ENCODE measurements at places on chromosomes 16 and 17.

GRCh38 chr17:5598457-5598856 is 14.1 kb upstream of the NLRP1 start:
- H3K27ac ChIP-seq = no peak overlapping the region
- no peaks in the 10 kb centered on the region for H3K36me3 ChIP-seq
- H3K4me1 ChIP-seq = no peaks in the 10 kb centered on the region
- H3K27me3 ChIP-seq = peaks cover 4% of the 10 kb centered on the region
- no peak for DNase-seq

DNA sequence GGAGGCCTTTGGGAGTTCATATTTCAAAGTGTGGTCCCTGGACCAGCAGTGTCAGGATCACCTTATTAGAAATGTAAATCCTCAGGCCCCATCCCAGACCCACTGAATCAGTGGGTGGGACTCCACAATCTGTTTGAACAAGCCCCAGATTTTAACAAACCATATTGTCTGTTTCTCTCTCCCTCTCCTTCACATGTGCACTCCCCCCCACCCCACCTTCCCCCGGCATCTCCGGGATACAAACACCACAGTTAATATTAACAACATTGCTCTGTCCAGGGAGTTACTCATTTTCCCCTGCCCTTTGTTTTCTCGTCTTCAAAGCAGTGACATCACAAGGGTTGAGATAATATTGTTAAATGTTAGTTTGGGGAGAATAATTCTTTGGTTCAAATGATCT is 127.3 kb downstream of the KATNIP start:
- peaks cover 22% of the 10 kb centered on the region for H3K36me3 ChIP-seq
- no peak for DNase-seq
- no peak overlapping the region for H3K4me3 ChIP-seq
- H3K27me3 ChIP-seq = no peaks in the 10 kb centered on the region
- H3K4me1 ChIP-seq = no peaks in the 10 kb centered on the region

DNA sequence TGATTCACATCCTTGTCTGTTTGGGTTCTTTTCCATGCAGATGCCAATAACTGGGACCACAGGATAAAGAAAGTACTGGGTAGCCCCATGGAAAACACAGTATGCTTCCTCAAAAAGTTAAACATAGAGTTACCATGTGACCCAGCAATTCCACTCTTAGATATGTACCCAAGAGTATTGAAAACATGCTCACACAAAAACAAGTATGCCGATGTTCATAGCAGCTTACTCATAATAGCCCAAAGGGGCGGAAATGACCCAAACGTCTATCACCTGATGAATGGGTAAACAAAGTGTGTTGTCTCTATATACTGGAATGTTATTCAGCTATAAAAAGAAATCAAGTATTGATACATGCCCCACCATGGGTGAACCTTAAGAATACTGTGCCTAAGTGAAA is 55.4 kb downstream of the CYB5B start:
- no peaks in the 10 kb centered on the region for H3K4me1 ChIP-seq
- no peaks in the 10 kb centered on the region for H3K27me3 ChIP-seq
- H3K4me3 ChIP-seq = no peak overlapping the region
- H3K27ac ChIP-seq = no peak overlapping the region
- no peaks in the 10 kb centered on the region for H3K36me3 ChIP-seq
- no peak for DNase-seq

GRCh38 chr16:22885951-22886350 is 72.0 kb downstream of the HS3ST2 start:
- H3K4me3 ChIP-seq = no peak overlapping the region
- no peak for DNase-seq
- H3K36me3 ChIP-seq = no peaks in the 10 kb centered on the region
- no peaks in the 10 kb centered on the region for H3K4me1 ChIP-seq

DNA sequence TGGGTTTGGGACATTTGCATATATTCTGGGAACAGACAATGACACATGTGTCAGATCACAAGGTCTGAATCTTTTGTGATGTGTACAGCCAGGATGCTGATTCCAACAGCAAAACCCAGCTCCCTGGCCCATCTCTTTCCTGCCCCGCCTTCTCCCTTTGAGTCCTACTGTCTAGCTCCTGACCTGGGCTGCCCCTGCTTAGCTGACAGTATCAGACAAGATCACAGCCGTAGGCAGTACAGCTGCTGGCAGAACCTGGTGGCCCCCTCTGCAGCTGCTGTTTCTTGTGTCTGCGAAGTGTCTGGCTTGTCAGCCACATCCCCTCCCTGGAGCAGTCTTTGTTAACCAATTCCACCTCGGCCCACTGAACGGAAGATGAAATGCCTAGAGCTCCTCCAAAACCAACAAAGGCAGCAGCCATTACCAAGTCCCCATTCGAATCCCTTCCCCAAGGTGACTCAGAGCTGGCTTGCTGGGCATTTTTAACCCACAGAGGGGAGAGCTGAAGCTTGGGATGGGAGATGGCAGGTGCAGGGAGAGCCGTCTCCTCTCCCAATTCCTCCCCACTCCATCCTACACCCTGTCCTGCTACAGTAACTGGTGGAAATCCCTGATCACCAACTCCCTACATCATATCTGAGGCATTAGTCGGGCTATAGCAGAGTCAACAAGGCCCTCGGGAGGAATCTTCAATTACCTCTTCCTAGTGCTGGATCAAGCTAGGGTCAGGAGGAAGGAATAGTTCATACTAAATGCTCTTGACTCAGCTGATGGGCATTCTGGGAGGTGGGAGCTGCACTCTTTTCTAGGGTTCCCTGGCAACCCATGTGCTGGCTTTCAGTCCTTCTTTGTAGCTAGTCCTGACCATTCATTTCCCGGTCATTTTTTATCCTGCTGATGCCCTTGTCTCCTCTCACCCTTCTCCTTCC is 5.8 kb downstream of the PIPOX start:
- H3K4me1 ChIP-seq = no peaks in the 10 kb centered on the region
- no peak overlapping the region for H3K27ac ChIP-seq
- no peaks in the 10 kb centered on the region for H3K27me3 ChIP-seq
- H3K36me3 ChIP-seq = no peaks in the 10 kb centered on the region
- no peak overlapping the region for H3K4me3 ChIP-seq
- no peak for DNase-seq

DNA sequence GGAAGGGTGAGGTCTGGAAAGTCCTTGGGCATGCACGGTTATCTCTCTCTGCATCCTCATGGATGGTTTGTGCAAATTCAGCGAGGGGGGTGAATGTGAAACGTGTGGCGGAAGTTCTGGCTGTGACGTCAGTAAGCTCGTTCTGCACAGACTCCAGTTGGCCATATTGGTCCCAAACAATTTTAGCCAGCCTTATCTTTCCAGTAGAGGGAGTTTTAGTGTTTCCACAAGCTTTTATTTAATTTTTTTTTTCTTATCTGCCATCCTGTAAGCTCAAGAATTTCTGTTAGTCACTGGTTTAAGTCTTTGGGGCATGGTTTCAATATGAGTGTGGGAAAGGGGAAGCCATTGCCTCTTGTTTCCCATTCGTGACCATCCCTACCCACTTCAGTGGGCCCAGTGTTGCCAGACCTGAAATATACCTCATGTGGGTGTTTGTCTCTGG is 39.0 kb downstream of the HLF start:
- H3K4me3 ChIP-seq = no peak overlapping the region
- H3K27ac ChIP-seq = no peak overlapping the region
- H3K27me3 ChIP-seq = no peaks in the 10 kb centered on the region
- H3K36me3 ChIP-seq = no peaks in the 10 kb centered on the region
- no peak for DNase-seq

DNA sequence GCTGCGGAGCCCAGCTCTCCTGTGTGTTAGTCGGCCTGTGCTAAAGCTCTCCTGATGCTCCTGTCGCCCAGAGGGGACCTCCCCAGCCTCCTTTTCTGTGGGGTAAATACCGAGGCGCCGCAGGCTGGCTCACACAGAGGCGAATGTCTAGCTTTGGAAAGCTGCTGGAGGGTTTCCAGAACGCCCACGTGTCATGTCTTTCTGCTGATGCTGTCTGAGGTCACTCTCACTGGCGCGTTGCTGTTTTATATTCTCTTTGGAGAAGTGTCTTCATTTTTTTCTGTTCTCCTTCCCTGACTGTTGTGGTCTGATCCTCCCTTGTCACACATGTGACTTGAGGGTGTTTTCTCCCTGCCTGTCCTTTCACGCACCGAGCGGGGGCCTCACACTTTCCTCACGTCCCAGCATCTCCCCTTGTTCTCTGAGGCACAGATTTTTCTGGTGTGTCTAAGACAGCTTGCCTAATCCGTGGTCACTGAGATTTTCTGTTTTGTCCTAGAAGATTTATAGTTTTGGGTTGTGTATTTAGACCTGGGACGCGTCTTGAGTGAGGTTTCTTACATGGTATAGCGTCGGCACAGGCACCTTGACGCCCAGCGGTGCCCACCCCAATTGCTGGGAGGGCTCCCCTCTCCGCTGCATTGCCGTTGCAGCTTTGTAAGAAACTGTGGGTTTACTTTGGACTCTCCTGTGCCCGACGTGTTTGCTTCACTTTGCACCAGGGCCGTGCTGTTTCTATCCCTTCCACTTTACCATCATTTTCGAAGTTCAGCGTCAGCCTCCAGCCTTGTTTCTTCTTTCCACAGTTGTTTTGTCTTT is 92.1 kb upstream of the ZNF750 start:
- H3K36me3 ChIP-seq = peaks cover 50% of the 10 kb centered on the region
- H3K4me1 ChIP-seq = no peaks in the 10 kb centered on the region
- no peak overlapping the region for H3K27ac ChIP-seq
- DNase-seq = no peak
- no peaks in the 10 kb centered on the region for H3K27me3 ChIP-seq
- no peak overlapping the region for H3K4me3 ChIP-seq

GRCh38 chr17:364766-365165 is 12.2 kb upstream of the RPH3AL start:
- H3K27me3 ChIP-seq = no peaks in the 10 kb centered on the region
- H3K27ac ChIP-seq = no peak overlapping the region
- no peaks in the 10 kb centered on the region for H3K36me3 ChIP-seq
- H3K4me1 ChIP-seq = peaks cover 4% of the 10 kb centered on the region

GRCh38 chr16:77591347-77591746 is 131.0 kb upstream of the NUDT7 start:
- no peak overlapping the region for H3K27ac ChIP-seq
- H3K4me1 ChIP-seq = no peaks in the 10 kb centered on the region
- no peaks in the 10 kb centered on the region for H3K27me3 ChIP-seq
- no peak for DNase-seq

GRCh38 chr16:1983544-1984346 is at the start of gene GFER:
TSS of gene GFER (plus strand) at chr16:1984193. CDS start at chr16:1984219, 26 bp downstream.
- H3K27me3 ChIP-seq = peaks cover 31% of the 10 kb centered on the region
- peak within 1 kb of the TSS; percentile 75 for H3K27ac ChIP-seq
- peaks cover 27% of the 10 kb centered on the region for H3K4me1 ChIP-seq
- peak; percentile 78 for DNase-seq
- H3K4me3 ChIP-seq = peak within 1 kb of the TSS; percentile 58

GRCh38 chr16:23334457-23334853 is 32.4 kb downstream of the SCNN1B start:
- H3K27me3 ChIP-seq = no peaks in the 10 kb centered on the region
- H3K27ac ChIP-seq = no peak overlapping the region
- no peak for DNase-seq
- no peaks in the 10 kb centered on the region for H3K36me3 ChIP-seq
- H3K4me3 ChIP-seq = no peak overlapping the region

DNA sequence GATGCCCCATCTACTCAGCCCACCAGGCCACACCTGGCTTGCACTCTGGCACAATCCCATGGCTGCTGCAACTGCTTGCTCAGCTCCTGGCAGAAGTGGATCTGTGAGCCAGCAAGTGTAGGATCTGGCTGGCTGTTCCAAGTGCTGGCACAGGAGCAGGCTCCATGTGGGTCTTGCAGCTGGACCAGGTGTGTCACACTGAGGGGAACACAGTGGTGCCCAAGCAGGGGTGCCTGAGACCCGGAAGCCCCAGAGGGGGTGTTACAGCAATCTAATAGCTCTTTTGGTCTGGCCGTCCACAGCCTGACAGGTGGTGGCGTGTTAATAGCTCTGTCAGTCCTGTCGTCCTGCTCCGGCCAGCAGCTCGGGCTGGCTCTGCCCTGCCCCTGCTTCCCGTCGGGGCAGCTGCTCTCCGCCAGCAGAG is 19.6 kb upstream of the GOT2 start:
- no peaks in the 10 kb centered on the region for H3K27me3 ChIP-seq
- no peaks in the 10 kb centered on the region for H3K36me3 ChIP-seq
- H3K4me3 ChIP-seq = no peak overlapping the region
- DNase-seq = no peak
- H3K27ac ChIP-seq = no peak overlapping the region
- peaks cover 8% of the 10 kb centered on the region for H3K4me1 ChIP-seq

DNA sequence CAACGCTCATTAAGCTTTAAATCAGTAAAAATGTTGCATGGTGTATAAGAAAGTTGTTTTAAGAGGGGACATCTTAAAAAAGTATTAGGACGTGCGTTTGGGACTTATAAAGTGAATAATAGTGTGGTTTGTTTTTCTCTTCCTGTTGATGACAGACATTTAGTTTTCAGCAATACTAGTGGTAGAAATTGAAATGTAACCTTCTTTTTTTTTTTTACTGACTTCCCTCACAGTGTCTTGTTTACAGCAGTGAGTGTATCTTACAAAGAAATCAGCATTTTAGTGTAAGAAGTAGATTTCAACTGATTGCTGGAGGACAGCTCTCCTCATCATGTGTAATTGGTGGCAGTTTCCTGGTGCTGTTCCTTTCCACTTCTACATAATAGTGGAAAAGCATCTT is 39.6 kb downstream of the CYLD start:
- no peak overlapping the region for H3K27ac ChIP-seq
- no peaks in the 10 kb centered on the region for H3K4me1 ChIP-seq
- peaks cover 90% of the 10 kb centered on the region for H3K36me3 ChIP-seq
- DNase-seq = peak; percentile 19

- no peaks in the 10 kb centered on the region for H3K27me3 ChIP-seq
- DNase-seq = no peak
- no peak overlapping the region for H3K27ac ChIP-seq
- no peak overlapping the region for H3K4me3 ChIP-seq
These were observed 50.5 kb downstream of the YPEL2 start for GRCh38 chr17:59381716-59382570.

DNA sequence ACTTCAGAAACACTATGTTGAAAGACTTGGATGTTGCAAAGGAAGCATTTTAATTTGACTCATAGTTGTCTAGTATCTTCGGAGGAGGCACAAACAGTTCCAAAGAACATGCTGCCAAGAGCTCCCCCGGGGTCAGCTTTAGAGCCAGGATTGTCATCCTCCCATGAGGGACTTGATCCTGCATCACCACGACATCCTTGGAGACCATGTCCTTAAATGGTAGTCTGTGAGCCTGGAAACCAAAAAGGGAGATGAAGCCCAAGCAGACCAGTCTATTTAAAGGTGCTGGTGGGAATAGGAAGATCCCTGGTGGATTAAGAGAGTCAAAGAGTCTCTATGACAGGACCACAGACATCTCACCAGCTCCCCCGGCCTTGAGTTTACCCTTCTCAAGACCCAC is 33.3 kb upstream of the DYNLRB2 start:
- H3K27me3 ChIP-seq = no peaks in the 10 kb centered on the region
- H3K4me3 ChIP-seq = no peak overlapping the region
- no peaks in the 10 kb centered on the region for H3K36me3 ChIP-seq
- DNase-seq = no peak

DNA sequence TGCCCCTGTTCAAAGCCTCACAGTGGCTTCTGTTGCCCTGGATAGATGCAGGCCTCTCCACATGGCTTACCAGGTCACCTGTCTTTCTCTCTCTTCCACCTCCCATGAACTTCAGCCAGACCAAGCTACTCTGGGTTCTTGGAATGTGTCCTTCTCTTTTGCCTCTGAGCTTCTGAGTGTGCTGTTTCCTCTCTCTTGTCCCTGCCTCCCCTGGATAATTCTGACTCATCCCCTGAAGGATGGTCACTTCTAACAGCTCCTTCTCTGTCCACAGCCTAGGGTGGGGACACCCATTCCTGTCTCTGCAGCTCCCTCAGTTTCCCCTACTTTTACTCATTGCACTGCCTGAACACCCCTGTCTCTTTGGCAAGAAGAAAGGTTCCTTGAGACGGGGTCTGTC is 2.9 kb downstream of the GUCY2D start:
- no peak overlapping the region for H3K4me3 ChIP-seq
- H3K36me3 ChIP-seq = no peaks in the 10 kb centered on the region
- H3K4me1 ChIP-seq = peaks cover 12% of the 10 kb centered on the region
- H3K27ac ChIP-seq = no peak overlapping the region
- peaks cover 8% of the 10 kb centered on the region for H3K27me3 ChIP-seq

Measured in natural killer cell (primary cell).